ENCODE measurements at places on chromosomes 2 and 18.

DNA sequence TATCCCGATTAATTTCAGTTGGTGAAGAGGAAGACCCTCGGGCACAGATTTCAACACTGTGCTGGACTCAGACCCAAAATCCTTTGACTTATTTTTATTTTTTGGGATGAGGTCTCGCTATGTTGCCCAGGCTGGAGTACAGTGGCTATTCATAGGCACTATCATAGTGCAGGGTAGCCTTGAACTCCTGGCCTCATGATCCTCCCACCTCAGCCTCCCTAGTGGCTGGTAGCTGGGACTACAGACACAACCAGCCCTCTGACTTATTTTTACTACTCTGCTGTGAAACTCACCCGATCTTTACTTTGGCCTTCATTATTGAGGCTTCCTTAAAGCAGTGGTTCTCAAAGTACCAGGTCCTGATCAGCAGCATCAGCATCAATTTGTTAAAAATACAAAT, 18.2 kb upstream of the ADAM17 start:
- DNase-seq = no peak

DNA sequence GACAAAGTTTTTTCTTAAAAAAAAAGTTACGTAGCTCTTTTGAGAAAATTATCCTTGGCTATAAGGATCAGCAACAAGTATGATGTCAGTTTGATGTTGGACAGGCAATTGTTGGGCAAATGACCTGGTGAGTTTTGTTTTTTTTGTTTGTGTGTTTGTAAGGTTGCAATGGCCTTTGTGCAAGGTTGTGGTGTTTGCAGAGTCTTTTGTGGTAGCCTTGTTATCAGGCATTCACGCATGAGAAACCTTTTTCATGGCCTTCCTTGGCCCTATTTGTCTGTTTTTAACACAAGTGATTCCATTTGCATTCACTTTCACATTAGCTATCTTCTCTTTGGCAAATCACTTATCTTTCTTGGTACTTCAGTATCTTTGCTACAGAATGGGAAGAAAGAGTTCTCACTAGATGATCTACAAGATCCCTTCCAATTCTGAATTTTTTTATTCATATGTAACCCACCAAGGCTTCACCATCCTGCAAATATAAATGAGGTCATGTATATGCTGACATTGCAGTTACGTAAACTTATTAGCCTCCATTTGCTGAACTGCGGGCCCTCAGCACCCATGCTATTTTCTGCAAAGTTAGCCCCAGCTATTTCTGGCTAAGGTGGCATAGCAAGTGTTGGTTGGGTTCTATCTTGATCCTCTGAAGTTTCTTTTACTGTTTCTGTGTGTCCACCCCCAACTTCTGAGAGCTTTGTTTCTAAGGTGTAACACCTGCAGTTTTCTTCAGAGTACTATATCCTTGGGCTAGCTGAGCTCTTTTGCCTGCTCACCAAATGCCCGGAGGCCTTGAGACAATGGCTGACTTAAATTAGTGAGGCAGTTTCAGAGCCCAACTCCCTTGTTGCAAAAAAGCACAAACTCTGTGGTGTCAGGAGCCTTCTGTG, 667.1 kb downstream of the IRS1 start:
- DNase-seq = no peak

DNA sequence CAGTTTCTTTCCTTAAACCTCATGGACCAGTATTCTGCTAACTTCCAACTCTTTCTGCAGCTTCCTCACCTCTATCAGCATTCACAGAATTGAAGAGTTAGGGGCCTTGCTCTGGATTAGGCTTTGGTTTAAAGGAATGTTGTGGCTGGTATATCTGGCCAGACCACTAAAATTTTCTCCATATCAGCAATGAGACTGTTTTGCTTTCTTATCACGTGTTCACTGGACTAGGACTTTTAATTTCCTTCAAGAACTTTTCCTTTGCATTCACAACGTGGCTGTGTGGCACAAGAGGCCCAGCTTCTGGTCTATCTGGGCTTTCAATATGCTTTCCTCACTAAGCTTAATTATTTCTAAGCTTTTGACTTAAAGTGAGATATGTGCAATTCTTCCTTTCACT, 33.4 kb downstream of the SP3 start:
- DNase-seq = no peak

DNA sequence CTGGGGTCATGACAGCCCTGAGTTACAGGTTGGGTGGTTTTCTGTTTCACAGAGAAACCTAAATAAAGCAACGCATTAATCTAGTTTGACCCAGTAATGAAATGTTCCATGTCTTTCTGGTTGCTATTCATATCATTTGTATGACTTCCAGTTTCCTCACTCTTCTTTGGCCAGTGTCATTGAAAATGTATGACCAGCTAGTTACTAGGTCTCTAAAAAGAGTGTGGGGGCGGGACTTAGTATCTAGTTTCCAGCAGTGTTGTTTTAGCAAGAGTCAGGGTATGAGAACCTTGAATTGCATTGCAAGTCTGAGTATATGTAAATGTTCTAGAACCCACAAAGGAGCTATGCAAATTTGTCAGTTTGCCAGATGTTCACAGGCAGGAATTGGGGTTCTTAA, 47.7 kb downstream of the SLC9A2 start:
- no peak for DNase-seq

DNA sequence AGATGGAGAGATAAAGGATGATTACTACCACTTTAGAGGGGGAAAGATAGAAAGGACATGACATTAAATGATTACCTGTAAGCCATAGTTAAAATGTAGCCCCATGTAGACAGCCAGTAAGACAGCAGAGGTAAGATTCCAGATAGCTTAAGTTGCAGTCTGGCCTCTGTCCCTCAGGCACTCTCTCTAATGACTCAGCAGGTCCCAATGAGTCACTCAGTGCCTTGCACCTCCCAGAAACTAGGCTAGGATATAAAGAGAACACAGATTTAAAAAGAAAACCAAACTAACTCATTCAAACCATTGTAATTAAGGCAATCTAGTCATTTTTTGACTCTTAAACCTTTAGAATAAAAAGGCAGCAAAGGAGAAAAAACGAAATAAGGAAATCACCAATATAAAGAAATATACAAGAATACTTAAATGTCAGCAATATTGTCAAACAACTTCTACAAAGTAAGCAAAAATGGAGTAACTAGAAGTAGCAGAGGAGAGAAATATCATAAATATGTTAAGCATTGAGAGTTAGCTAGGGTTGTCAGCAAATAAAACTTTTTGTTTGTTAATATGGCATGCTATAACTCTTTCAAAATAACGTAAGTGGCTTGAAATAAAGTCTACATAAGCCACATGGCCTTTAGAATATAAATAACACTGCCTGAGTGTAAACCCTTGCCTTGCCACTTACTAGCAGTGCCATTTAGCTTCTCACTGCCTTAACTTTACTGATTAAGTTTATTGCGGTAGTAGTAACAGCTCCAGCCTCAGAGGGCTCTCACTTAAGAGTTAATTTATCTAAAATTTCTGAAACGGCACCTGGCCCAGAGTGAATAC, 48.5 kb downstream of the SOCS6 start:
- DNase-seq = no peak

DNA sequence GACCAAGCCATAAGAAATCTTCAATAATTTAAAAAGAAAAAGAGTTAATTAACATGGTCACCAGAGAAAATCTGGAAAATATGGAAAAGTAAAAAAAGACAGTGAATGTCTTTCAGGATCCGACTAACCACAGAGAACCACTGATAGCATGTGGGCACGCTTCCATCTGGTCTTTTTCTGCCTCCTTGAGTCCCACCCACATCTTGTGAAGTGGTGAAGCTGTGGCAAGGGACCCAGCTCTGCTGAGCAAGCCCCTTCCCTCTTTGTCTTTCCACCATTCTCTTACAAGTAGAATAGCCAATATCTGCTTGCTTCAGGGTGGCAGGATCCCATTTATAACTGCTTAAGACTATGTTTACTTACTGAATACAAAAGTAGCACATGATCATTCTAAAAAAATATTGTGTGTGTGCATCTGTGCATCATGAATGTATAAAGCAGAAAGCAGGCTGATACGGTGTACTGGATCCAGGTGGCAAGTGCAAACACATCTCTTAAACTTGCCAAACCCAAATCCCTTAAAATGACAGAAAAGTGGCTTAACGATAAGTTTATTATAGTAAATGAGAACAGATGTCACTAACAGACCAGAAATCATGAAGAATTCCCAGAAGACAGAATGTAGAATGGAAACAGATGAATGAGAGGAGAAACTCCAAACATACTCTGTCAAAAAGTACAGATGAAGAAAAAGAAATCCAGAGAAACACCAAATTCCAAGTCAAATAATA, 52.3 kb downstream of the FOXI3 start:
- DNase-seq = no peak

DNA sequence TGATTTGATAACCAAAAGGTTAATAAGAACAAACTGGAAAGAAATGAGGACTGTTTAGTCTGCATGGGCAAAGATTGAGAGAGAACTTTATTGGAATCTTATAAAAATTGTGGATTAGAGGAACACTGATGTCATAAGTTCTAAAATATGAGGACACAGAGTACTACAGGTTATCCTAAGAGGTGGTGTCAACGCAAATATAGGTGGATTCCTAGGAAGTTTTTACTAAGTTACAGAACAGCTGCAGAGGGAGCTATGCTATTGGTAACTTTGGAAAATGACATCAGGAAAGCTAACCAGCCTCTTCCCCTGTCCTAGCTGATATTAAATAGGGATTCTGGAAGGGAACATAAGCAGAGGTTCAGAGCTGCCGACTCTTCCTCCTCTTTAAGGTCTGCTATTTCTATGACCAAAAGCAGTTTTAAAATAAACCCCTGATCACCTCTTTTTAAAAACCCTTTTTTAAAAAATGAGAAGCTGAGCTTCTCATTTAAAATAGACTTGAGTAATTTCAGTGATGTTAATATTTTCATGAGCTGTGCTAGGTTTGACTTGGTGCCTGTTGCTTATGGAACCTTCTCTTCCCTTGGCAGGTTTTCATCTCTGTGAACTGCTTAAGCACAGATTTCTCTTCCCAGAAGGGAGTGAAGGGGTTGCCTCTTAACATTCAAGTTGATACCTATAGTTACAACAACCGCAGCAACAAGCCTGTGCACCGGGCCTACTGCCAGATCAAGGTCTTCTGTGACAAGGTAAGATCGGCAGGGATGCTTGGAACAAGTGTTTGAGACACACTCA, 34.2 kb downstream of the GRHL1 start:
- DNase-seq = no peak

All from stimulated activated CD8-positive, alpha-beta memory T cell treated with anti-CD3 and anti-CD28 coated beads, Interleukin-4, amount 100 ng/mL, for 1 hour (primary cell).